Stimulated activated CD4-positive, alpha-beta T cell treated with anti-CD3 and anti-CD28 coated beads, Interleukin-1b, Interleukin-23, amount 100 ng/mL, for 1 hour (primary cell): ENCODE measurements at places on chromosomes 11 and 22.

- DNase-seq: no peak
These were observed 1.4 kb upstream of the AP5B1 start for GRCh38 chr11:65781962-65782815.

DNA sequence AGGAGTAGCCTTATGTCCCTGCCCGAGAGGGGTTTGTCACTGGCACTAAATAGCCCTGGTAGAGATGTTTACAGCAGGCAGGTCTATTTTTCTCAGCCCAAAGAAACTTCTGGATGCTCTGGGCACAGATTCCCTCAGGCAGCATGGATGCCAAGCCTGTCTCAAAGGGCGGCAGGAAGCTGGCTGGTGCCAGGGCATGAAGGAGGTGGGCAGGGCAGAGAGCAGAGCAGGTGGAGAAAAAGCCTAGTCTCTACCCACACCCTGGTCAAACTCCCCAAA is 4.1 kb upstream of the GAS2L1 start:
- DNase-seq: no peak

DNA sequence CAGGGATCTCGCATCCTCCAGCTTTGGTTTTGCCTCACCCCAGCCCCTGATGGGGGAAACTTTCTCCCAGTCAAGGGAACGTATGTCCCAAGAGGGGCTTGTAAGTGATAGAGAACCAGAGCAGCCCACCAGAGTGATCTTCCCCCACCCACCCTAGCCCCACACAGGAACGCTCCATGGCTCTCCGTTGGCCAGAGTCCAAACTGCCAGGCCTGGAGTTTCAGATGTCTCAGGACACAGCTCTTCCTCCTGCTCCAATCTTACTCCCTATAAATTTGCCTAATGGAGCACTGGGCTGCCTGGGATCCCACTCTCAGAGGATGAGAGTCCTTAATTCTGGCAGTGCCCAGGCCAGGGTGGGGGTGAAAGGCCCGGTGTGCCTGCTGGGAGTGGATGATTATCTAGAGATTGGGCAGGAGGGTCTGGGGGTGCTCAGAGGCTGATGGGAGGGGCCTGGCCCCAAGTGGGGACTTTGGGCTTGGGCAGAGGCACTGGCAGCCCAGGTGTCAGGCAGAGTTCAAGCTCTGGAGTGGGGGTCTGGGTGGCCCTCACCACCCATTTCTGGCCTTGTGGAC is 79.9 kb downstream of the WNT7B start:
- no peak for DNase-seq

GRCh38 chr11:107825875-107826274 is 32.7 kb downstream of the SLC35F2 start:
- no peak for DNase-seq
